ENCODE measurements at places on chromosomes 2 and 18. TPM values are rescaled to one million over a fixed set of nuclear protein-coding genes. Genes with fewer than 3 reads are reported as not detected.

DNA sequence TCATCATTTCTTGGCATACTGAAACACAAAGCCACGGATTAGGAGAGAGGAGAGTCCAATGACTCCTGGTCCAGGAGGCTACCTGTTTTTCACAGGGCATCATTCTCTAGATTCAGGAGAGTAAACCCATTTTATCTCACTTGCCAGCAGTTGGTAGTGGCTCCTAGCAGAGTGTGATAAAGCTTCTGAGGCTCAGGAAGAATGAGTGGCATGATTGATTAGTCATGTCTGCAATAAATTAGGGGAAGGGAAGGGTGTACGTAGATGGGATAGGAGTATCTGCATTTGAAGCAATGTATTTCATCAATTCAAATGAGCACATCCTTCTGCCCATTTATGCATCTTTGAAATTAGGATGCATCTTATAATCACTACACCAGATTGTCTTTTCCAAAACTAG lies 31.1 kb upstream of the PNO1 start:
- H3K36me3 ChIP-seq = no peaks in the 10 kb centered on the region
- H3K4me1 ChIP-seq = no peaks in the 10 kb centered on the region
- no peak for DNase-seq
- H3K4me3 ChIP-seq = no peak overlapping the region
- H3K27me3 ChIP-seq = no peaks in the 10 kb centered on the region

The REG1B gene
- not detected for total RNA-seq

- no peaks in the 10 kb centered on the region for H3K27me3 ChIP-seq
- no peak overlapping the region for H3K4me3 ChIP-seq
- H3K27ac ChIP-seq = no peak overlapping the region
- 0 out of 2 replicates have a peak, but pooled peaks cover 2% of the 10 kb centered on the region for H3K36me3 ChIP-seq
Measured at GRCh38 chr18:48868468-48869466, 82.0 kb downstream of the SMAD7 start.

- no peak overlapping the region for H3K27ac ChIP-seq
- no peaks in the 10 kb centered on the region for H3K36me3 ChIP-seq
- DNase-seq = no peak
Measured at GRCh38 chr2:28526527-28527132, 30.8 kb downstream of the PLB1 start.

- peaks cover 24% of the 10 kb centered on the region for H3K36me3 ChIP-seq
- no peak overlapping the region for H3K27ac ChIP-seq
- H3K4me3 ChIP-seq = no peak overlapping the region
- no peaks in the 10 kb centered on the region for H3K4me1 ChIP-seq
Measured at GRCh38 chr2:42300527-42300926, 60.5 kb downstream of the COX7A2L start.

- DNase-seq = no peak
- H3K36me3 ChIP-seq = no peaks in the 10 kb centered on the region
- 0 out of 2 replicates have a peak, but pooled peaks cover 2% of the 10 kb centered on the region for H3K4me1 ChIP-seq
- no peak overlapping the region for H3K4me3 ChIP-seq
- H3K27me3 ChIP-seq = no peaks in the 10 kb centered on the region
- no peak overlapping the region for H3K27ac ChIP-seq
Measured at GRCh38 chr2:44107974-44108373, 60.7 kb upstream of the PPM1B start.

DNA sequence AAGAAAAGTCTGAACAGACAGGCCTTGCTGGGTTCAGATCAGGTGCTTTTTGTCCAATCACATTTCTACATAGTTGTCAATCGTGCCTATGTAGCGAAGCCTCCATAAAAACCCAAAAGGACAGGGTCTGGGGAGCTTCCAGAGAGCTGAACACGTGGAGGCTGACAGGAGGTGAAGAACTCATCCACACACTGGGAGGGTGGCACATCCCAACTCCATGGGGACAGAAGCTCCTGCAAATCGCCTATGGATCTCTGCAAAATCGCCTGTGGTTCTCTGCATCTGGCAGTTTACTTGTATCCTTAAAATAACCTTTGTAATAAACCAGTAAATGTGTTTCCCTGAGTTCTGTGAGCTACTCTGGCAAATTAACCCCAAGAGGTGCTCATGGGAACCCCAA lies 12.4 kb downstream of the ALPK2 start:
- peaks cover 7% of the 10 kb centered on the region for H3K27me3 ChIP-seq
- H3K36me3 ChIP-seq = no peaks in the 10 kb centered on the region
- H3K4me1 ChIP-seq = peaks cover 5% of the 10 kb centered on the region

The CFAP65 gene
- total RNA-seq = not detected

The CABLES1 gene
- total RNA-seq = 5.7 TPM
